ENCODE measurements at places on chromosomes 1 and 21.

DNA sequence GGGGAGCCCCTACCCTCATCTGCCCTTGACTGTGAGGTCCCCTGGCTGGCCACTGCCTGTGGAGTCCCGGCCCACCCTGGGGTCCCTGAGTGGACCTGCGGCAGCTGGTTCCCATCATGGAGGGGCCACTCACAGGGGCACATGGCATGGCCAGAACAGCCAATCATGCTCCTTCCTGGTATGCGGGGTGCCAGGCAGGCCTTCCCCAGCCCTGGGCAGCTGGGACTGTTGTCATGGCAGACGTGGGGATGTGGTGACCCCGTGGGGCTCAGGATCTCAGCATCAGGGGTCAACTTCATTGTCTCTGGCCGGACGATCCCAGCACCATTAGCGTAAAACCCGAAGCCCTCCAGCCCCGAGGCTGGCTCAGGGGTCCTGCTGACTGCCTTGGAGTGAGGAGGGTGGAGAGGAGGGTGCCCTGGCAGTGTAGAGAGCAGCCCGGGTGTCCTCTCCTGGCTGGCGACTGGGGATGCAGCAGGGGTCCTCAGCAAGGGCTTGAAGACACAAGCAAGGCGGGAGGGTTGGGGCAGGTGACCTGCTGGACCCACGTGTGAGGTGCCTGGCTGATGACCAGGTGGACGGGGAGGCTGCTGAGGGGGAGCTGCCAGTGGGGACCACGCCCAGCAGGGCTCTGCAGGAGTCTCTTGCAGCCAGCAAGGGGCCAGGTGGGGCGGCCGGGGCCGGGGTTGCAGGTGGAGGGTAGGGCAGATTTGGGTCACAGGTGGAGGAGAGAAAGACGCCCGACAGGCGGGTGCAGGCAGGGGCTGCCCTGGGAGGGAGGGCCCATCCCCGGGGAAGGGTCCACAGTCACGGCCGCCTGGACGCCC lies 45.1 kb downstream of the TRIM11 start:
- H3K27ac ChIP-seq, result no peak overlapping the region
- H3K4me1 ChIP-seq, result no peaks in the 10 kb centered on the region
- H3K4me3 ChIP-seq, result no peak overlapping the region

DNA sequence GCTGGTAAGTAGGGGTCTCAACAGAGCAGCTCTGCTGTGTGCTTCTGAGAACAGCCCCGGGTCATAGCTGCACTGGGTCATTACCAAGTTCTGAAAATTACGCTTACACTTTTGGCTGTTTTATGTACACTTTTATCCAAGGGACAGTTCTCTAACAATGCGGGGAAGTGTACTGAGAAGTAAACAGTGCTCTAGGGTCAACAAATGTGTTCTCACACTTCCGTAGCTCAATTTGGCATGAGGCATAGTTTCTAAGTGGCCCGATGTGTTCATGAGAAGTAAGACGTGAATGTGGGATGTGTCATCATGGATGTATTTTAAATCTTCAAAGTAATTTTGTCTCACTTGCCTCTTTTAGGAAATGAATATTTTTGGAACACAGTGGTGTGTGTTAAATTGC lies 10.9 kb upstream of the VAMP3 start:
- H3K36me3 ChIP-seq, result no peaks in the 10 kb centered on the region
- H3K27me3 ChIP-seq, result no peaks in the 10 kb centered on the region
- no peak overlapping the region for H3K27ac ChIP-seq
- DNase-seq, result peak; percentile 47

DNA sequence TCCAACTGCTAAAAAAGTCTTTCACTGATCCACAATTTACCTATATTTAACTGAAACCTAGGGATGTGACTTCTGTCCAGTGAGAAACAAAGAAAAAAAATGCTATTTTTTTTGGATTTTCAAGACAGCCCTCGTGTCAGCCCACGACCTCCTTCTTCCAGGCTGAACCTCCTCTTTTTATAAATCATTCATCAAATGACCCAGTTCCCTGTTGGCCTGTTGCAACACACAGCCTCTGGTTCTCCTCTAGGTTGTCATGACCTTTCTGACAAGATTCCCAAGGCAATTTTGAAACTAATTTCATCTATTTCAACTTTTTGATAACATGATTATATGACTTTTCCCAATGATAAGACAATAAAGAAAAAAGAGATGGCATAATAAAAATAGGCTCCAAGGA lies 74.6 kb downstream of the PGBD5 start:
- H3K36me3 ChIP-seq, result no peaks in the 10 kb centered on the region
- H3K27me3 ChIP-seq, result peaks cover 4% of the 10 kb centered on the region
- H3K4me1 ChIP-seq, result no peaks in the 10 kb centered on the region
- H3K27ac ChIP-seq, result no peak overlapping the region
- DNase-seq, result no peak

DNA sequence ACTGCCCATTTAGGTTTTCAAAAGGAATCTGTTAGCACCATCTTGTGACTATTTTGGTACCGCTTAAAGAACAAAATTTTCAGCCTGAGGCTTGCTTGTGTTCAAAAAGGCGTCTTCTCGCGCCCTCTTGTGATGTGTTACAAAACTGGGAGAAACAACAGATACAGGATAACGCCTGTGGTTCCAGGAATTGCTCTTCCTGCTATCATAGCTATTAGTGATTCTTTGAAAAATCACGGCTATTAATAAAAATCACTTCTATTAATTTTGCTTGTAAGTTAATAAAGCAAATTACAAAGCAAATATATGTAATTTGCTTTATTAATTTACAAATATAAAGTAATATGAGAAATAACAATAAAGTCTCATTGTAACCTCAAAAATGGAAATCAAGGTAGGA lies 82.2 kb upstream of the ABCD3 start:
- H3K4me1 ChIP-seq, result peaks cover 8% of the 10 kb centered on the region
- no peaks in the 10 kb centered on the region for H3K27me3 ChIP-seq
- no peaks in the 10 kb centered on the region for H3K36me3 ChIP-seq
- H3K4me3 ChIP-seq, result no peak overlapping the region

- peaks cover 91% of the 10 kb centered on the region for H3K27me3 ChIP-seq
- DNase-seq, result no peak
- H3K4me3 ChIP-seq, result no peak overlapping the region
- peaks cover 14% of the 10 kb centered on the region for H3K4me1 ChIP-seq
- no peak overlapping the region for H3K27ac ChIP-seq
Observed at GRCh38 chr1:39694026-39694425, 2.8 kb upstream of the HPCAL4 start.

- no peak for DNase-seq
- no peaks in the 10 kb centered on the region for H3K36me3 ChIP-seq
- H3K4me1 ChIP-seq, result peaks cover 2% of the 10 kb centered on the region
- H3K27me3 ChIP-seq, result peaks cover 20% of the 10 kb centered on the region
- no peak overlapping the region for H3K27ac ChIP-seq
- H3K4me3 ChIP-seq, result no peak overlapping the region
Observed at GRCh38 chr1:205369701-205370123, 13.0 kb upstream of the KLHDC8A start.

- peak; percentile 87 for DNase-seq
- H3K36me3 ChIP-seq, result no peaks in the 10 kb centered on the region
- H3K4me1 ChIP-seq, result no peaks in the 10 kb centered on the region
Observed at GRCh38 chr1:203354246-203354645, 3.3 kb upstream of the FMOD start.

GRCh38 chr21:31952828-31953227 lies 80.0 kb downstream of the HUNK start:
- no peak overlapping the region for H3K27ac ChIP-seq
- no peak overlapping the region for H3K4me3 ChIP-seq
- no peaks in the 10 kb centered on the region for H3K36me3 ChIP-seq
- no peaks in the 10 kb centered on the region for H3K27me3 ChIP-seq
- peak; percentile 40 for DNase-seq
- no peaks in the 10 kb centered on the region for H3K4me1 ChIP-seq

DNA sequence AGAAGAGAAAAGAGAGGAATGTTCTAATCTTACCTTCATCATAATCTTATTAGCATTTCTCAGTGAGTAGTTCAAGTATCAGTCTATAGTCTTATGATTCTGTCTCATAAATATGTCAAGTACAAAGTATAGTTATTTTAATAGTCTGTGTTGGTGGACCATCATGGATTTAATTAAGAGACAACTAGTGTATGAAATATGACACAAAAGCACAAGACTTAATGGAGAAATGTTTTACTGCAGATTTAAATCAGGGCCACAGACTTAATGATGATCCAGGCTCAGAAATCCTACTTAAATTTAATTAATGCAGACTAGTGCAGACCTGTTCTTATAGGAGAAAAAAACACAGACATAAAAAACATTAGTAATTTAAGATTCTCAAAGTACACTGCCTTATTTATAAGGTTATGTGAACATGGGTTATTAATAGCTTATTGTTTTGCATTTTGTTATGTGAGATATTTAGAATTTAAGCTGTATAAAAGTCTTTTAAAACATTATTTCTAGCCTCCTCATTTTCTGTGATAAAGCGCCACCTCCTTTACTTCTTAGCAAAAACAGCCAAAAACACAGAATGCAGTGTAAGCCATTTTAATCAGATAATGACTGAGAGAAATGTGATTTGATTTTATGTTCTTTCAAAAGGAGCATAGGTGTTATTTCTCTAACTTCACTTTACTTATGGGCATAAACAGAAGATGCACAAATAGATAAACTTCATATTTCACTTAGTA lies 255.0 kb upstream of the SNX7 start:
- no peak overlapping the region for H3K4me3 ChIP-seq
- DNase-seq, result no peak
- H3K4me1 ChIP-seq, result no peaks in the 10 kb centered on the region
- no peaks in the 10 kb centered on the region for H3K27me3 ChIP-seq
- H3K36me3 ChIP-seq, result no peaks in the 10 kb centered on the region

GRCh38 chr1:58003059-58003458 lies 543.5 kb downstream of the OMA1 start:
- H3K27me3 ChIP-seq, result no peaks in the 10 kb centered on the region
- DNase-seq, result no peak
- no peaks in the 10 kb centered on the region for H3K36me3 ChIP-seq
- no peak overlapping the region for H3K4me3 ChIP-seq

- H3K4me1 ChIP-seq, result no peaks in the 10 kb centered on the region
- no peak overlapping the region for H3K27ac ChIP-seq
- DNase-seq, result no peak
- no peak overlapping the region for H3K4me3 ChIP-seq
- H3K27me3 ChIP-seq, result peaks cover 35% of the 10 kb centered on the region
- H3K36me3 ChIP-seq, result no peaks in the 10 kb centered on the region
Observed at GRCh38 chr1:158188611-158189010, 7.9 kb downstream of the CD1D start.

GRCh38 chr1:243378669-243379068 lies 122.8 kb downstream of the SDCCAG8 start:
- no peaks in the 10 kb centered on the region for H3K27me3 ChIP-seq
- DNase-seq, result no peak
- no peak overlapping the region for H3K27ac ChIP-seq
- no peak overlapping the region for H3K4me3 ChIP-seq
- peaks cover 71% of the 10 kb centered on the region for H3K36me3 ChIP-seq

DNA sequence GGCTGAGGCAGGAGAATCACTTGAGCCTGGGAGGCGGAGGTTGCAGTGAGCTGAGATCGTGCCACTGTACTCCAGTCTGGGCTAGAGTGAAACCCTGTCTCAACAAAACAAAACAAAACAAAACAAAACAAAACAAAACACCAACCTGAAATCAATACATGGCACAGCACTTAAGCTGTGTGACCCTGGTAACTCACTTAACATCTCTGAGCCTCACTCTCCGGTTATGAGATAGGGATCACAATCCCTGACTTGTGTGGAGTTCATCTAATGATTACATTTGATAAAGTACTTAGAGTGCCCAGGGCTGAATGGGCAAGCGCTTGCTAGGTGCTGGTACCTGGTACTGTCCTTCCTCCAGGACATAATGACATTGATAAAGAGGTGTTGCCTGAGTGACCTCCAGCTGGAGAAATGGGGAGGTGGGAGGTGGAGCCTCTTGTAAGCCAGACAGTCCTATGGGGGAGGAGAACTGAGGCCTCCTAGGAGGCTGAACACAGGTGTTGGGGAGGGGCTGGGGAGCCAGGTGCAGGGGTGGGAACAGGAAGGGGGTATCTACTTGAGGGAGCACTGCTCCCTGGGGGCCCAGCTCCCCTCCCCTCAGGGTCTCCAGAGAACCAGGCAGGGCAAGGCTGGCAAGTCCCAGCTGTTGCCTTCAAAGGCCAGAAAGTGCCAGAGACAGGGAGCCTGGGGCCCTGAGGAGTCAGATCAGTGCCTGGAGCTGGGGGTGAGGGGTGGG lies 17.9 kb downstream of the FOXO6 start:
- H3K27ac ChIP-seq, result no peak overlapping the region
- DNase-seq, result no peak
- H3K36me3 ChIP-seq, result no peaks in the 10 kb centered on the region
- H3K4me3 ChIP-seq, result no peak overlapping the region
- peaks cover 65% of the 10 kb centered on the region for H3K27me3 ChIP-seq

DNA sequence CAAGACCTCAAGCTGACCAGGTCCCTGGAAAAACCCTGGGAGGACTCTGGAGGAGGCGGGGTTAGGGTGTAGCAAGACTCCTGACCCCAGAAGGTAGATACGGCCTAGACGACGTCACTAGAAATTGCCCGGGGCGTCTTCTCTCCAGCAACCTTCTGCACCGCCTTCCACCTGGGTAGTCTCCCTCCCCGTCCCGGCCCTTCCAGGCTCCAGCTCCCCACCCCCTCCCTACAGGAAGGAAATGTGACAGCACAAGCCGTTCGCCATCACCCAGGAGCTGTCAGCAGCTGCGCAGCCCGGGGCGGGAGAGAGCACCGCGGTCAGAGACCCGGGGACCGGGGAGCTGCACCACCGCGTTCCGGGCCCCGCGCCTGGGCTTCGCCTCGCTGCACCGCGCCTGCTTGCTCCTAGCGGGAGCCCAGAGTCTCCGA lies 20.0 kb downstream of the SERTAD4 start:
- peaks cover 32% of the 10 kb centered on the region for H3K4me1 ChIP-seq
- H3K4me3 ChIP-seq, result no peak overlapping the region
- no peaks in the 10 kb centered on the region for H3K36me3 ChIP-seq
- peaks cover 43% of the 10 kb centered on the region for H3K27me3 ChIP-seq
- DNase-seq, result peak; percentile 47

- H3K36me3 ChIP-seq, result peaks cover 36% of the 10 kb centered on the region
- DNase-seq, result no peak
- H3K27me3 ChIP-seq, result no peaks in the 10 kb centered on the region
- H3K4me3 ChIP-seq, result no peak overlapping the region
- no peak overlapping the region for H3K27ac ChIP-seq
Observed at GRCh38 chr1:19178734-19179398, 31.2 kb downstream of the UBR4 start.

GRCh38 chr1:221164951-221165838 lies 286.0 kb downstream of the HLX start:
- no peak overlapping the region for H3K4me3 ChIP-seq
- H3K27ac ChIP-seq, result peak overlapping the region; percentile 95
- H3K36me3 ChIP-seq, result no peaks in the 10 kb centered on the region

DNA sequence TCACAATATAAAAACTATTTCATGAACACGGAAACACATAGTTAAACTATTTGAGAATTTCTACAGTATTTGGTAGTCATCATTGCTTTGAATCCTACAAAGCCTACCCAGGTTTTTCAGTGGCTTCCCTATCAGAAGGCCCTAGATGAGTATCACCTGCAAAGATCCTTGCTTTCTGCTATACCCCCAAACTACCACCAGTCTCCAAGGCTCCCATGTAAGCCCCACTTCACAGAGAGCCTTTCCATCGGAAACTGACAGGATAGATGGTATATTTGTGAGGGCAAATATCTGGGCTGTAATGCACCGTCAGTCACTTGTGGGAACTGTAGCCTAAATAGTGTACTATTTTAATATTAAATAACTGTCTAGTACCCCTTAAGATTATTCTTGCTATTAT lies 674.3 kb downstream of the BRINP3 start:
- H3K36me3 ChIP-seq, result no peaks in the 10 kb centered on the region
- no peaks in the 10 kb centered on the region for H3K27me3 ChIP-seq

- peaks cover 14% of the 10 kb centered on the region for H3K4me1 ChIP-seq
- no peak overlapping the region for H3K4me3 ChIP-seq
- H3K27ac ChIP-seq, result no peak overlapping the region
- H3K27me3 ChIP-seq, result no peaks in the 10 kb centered on the region
- H3K36me3 ChIP-seq, result peaks cover 28% of the 10 kb centered on the region
Observed at GRCh38 chr1:161199506-161200139, 769 bp upstream of the ADAMTS4 start.

All from mesenchymal stem cell (in vitro differentiated cells and primary cell).